ENCODE measurements at places on chromosomes 1 and 21.

DNA sequence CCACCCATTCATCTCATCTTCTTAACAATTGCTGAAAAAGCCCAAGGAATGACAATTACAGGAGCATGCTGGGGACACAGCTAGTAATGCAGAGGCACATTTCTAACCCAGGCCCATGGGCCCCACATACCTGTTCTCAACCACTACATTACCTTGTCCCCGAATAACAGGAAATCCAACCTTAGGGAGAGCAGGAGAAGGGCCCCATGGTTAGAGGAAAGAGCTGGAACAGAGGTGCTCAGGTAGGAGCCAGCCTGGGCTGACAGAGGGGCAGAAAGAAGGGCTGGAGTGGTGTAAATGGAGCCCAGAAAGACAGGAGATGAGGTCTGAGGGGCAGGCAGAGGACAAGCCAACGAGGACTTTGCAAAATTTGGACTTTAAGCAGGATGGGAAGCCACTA is 11.4 kb upstream of the S100A8 start:
- no peak for DNase-seq

DNA sequence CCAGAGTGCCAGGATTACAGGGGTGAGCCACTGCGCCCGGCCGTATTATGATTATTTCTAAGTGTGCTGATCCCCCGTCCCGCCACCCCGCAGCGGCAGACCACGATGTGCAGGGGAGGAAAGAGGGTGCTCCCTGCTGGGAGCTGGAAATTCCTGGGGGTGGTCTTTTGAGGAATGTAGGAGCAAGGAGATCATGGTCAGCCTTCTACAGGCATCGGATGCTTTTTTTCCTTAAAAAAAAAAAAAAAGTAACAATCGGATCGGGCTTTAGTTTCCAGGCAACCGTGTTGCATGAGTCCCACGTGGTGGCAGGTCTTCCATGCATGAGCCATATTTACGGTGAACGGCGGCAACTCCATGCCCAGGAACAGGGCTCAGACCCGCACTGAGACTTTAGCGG is 74.2 kb upstream of the COX20 start:
- DNase-seq: no peak

- no peak for DNase-seq
Measured at GRCh38 chr1:203691447-203691846, 64.8 kb downstream of the ATP2B4 start.

- DNase-seq: no peak
Measured at GRCh38 chr1:97245682-97246081, 524.1 kb downstream of the PTBP2 start.

DNA sequence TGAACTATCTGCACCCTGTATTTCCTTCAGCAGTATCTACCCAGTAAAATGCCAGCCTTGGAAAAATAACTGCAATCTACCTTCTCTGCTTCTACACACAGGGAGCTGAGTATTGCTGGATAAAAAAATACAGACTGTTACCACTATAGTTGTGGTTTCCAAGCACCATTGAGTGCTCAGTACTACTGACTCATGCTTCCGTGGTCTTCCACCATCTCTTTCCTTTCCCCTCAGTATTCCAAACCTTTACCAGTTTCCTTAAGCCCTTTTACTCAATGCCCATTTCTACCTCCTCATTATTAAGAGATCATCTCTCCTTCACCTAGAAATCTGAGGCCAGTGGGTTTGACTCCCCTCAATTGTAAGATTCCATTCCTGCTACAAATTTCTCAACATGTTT is 23.8 kb downstream of the GLMN start:
- no peak for DNase-seq

GRCh38 chr1:41883507-41883906 is 35.2 kb downstream of the HIVEP3 start:
- no peak for DNase-seq

DNA sequence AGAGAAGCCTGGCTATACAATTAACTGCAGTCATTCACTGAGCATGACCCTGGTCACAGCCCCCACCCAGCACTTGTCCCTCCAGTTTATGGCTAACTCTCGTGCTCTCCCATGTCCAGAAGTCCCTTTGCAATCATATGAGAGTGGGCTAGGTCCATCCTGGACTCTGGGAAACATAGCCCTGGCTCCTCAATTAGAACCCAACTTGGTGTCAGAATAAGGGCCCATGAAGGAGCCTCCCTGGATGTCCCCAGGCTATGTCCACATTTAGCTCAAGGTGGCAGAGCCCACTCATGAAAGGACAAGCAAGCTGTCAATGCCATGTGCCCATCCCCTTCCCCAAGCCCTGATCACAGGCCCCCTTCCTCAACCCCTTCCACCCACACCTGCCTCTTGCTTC is 27.4 kb upstream of the HPDL start:
- no peak for DNase-seq

DNA sequence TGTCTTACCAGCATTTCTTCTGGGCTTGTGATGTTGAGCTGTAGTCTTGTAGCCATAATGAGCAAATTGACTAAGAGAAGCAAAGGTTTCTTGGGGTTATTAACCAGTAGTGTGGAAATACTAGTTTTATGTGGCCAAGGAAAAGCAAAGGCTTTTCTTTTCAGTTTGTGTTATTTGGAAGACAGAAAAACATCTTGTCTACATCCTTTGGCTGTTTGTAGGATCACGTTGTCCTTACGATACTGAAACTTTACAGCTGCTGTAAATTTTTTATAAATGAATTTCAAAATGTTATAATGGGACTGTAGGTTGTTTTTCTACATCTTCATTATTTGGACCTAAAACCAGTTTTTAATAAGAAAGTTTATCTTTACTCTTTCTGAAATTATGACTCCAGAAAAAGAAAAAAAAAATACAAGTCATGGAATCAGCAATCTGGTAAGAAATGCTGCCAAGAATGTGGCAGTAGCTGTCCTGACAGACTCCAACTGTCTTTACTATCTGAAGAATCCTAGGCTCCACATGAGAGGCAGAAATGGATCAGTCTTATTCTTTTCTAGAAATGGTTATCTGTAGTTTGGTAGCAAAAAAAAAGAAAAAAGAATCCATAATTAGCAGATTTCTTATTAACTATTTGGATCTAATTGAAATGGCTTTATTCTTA is 41.6 kb upstream of the QSOX1 start:
- no peak for DNase-seq
